A375 (cell line): ENCODE measurements at places on chromosomes 13 and 19. TPM values are rescaled to one million over a fixed set of nuclear protein-coding genes. Genes with fewer than 3 reads are reported as not detected.

The POSTN gene
- total RNA-seq: 0.57 and 1.6 TPM in 2 replicates

The IQCN gene
- total RNA-seq: 0.34 and 0.94 TPM in 2 replicates

The ZNF443 gene
- total RNA-seq: 2.2 and 2.5 TPM in 2 replicates

The C5AR1 gene
- 0.64 TPM in 2 replicates for total RNA-seq

The PLVAP gene
- total RNA-seq: 0.11 TPM in 1 of 2 replicates, not detected in the other
